Activated naive CD8-positive, alpha-beta T cell treated with anti-CD3 and anti-CD28 coated beads for 36 hours (primary cell): ENCODE measurements at places on chromosomes 11 and 22.

GRCh38 chr11:7250166-7250565 is 1.5 kb upstream of the SYT9 start:
- DNase-seq, result no peak

DNA sequence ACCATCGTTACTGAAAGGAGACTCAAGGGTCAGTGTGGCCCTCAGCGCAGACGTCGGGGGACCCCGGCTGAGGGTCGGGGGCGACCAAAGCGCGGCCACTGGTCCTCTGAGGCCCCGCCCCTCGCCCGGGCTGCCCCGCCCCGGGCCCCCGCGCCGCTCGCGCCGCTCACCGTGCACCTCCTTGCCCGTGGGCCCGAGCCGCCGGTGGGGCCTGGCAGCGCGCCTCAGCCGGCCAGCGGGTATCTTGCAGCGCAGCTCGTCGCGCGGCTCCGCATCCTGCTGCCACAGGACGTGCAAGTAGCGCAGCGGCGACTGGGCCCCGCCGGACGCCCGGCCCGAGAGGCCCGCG is 419 bp downstream of the ANKRD54 start:
- peak; percentile 65 for DNase-seq

- DNase-seq, result no peak
Observed at GRCh38 chr11:108472681-108473080, 5.4 kb upstream of the C11orf65 start.

DNA sequence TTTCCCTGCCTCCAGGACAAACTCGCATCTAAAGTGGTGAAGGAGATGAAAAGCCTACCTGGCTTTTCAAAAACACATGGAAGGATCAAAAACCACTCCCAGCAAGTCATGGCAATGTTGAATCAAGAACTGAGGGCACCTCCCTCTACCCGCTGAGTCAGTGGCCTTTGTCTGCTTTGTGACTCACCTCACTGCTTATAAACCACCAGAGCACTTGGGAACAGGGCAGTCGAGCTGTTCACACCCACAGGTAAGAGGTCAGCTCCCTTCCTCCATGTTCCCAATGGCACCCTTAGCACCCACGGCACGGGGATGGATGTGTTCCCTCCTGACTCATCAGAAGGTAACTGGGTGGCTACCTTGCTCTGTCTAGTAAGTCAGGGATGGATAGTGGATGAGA is 21.7 kb downstream of the TENM4 start:
- DNase-seq, result no peak

- DNase-seq, result no peak
Observed at GRCh38 chr11:46437122-46437689, 45.6 kb upstream of the CHRM4 start.

DNA sequence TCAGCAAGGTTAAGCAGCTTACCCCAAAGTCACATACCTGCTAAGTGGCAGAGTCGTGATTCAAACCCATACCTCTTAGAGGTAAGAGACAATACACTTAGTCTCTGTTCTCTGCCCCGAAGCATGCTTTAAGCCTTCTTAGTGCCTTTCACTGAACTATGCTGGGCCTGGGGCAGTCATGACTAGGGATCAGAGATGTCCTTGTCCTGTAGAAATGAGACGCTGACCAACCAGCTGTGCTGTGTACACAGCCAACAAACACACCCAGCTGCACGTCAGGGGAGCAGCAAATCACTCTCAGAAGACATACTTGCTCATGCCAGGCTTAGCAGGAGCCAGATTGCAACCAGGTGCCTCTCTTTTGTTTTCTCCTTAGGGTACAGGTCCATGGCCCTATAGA is 255.7 kb downstream of the BUD13 start:
- no peak for DNase-seq

GRCh38 chr22:43277987-43278601 is 65.1 kb downstream of the SCUBE1 start:
- no peak for DNase-seq
